ENCODE measurements at places on chromosomes 2 and 18.

DNA sequence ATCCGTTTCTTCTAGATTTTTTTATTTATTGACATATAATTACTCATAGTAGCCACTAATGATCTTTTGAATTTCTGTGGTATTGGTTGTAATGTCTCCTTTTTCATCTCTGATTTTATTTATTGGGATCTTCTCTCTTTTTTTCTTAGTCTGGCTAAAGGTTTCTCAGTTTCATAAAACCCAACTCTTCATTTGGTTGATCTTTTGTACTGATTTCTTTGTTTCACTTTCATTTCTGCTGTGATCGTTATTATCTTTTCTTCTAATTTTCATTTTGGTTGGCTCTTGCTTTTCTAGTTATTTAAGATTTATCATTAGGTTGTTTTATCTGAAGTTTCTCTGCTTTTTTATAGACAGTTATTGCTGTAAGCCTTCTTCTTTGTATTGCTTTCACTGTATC, 463.6 kb upstream of the CRIM1 start:
- no peak for DNase-seq

DNA sequence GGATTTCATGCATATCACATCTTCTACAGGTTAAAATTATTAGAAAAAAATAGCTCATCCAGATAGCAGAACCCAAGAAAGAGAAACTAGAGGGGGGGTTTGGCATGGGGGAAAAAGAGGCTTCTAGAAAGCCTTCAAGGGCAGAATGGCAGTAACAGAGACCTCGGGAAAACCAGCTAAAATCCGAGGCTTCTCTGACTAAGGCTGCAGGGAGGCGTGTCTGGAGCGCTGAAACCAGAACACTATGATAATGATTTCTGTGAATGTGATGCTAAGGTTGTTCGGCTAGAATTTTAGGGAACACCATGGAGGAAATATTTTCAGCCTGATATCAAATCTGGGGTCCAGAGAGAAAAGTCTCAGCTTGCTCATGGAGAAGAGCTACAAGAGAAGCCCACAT, 73.0 kb downstream of the ATP8B1 start:
- DNase-seq: no peak

DNA sequence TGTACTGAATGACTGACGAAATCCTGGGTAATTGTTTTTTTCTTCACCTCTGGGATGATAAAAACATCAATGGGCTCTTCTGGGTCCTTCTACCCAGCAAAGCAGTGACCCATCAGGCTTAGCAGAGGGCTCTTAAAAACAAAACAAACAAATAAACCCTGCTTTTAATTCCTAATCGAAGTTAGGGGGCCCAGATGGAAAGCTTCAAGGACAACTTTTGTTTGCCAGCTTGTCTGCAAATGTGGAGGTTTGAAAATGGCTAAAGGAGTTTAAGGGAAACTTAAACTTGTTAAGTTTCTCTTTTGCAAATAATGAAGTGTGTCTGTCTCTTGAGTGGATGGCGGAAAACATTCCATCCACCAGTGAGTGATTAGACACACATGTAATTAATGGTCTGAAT, 327.2 kb downstream of the SATB2 start:
- no peak for DNase-seq

DNA sequence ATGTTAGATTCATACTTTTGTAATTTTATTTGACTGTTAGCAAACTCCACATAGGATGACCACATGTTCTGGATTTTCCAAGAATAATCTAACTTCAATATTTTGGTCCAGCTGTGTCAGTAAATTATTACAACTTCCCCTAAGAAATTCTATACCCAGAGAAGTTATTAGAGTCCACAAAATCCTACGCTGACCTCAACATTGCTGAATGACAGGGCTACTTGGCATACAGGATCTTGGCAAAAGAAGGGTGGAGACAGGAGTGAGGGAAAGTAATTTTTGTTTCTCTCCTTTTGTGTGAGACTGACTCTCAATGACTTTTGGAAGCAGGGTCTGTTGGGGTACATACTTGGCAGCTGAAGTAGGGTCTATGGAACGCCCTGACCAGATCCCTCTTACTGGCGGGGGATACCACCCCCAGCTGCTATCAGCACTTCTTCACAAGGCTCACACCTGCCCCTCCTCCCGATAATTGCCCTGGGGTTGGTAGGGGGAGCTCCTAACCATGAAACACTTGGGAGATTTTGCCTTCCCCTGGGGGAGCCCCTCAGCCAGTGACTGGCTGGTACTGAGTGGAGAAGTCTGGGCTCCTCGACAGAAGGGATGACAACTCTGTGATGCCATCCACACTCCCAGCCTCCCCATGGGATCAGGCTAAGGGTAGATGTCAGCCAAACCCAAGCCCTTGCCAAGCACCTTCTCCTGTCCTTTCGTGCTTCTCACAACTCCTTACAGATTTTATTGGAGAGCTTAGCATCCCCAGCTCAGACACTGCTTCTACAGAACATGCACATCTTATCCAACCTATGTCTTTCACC, 110.6 kb upstream of the FHL2 start:
- no peak for DNase-seq

GRCh38 chr2:9238591-9239326, 32.1 kb downstream of the ASAP2 start:
- no peak for DNase-seq

DNA sequence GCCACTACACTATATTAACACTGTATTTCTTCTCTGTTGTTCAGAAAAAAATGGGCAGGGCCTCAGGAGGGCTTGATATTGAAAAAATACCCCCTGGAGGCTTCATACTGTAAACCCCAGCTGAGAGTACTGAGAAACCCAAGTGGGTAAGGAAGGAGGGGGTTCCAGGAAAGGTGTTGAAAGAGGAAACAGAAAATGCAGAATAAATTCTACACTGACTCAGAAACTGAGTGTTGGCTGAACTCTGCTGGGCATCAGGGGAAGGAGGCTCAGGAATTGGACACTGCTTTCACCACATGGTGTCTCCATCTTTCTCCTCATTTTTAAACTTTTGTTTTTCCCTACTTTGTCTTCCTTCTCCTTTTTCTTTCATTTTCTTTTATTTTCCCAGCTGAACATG, 253.7 kb downstream of the DYM start:
- no peak for DNase-seq

- no peak for DNase-seq
These were observed 2.2 kb downstream of the TGIF1 start for GRCh38 chr18:3451989-3452749.

DNA sequence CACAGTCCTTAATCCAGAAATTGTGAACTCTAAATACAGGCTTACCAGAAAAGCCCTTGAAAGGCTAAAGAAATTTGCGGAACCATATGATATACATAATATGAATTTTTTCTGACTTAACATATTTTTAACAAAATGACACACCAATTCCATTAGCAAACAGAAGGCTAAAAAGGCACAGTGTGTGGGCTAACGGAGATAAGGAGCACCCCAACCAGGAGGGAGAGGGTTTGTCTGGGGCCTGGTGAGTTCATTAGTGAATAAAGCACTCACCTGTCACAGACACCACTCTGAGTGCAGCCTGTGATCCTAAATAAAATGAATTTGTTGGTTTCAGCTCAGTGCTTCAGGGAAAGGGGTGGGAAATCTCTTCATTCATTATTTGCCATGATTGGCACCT, 2.7 kb upstream of the FECH start:
- DNase-seq: no peak

- no peak for DNase-seq
These were observed 16.3 kb upstream of the IL1RN start for GRCh38 chr2:113111121-113111520.

- no peak for DNase-seq
These were observed 108.6 kb downstream of the AGPS start for GRCh38 chr2:177501186-177501585.

GRCh38 chr2:46812361-46813019, 103.1 kb downstream of the MCFD2 start:
- DNase-seq: no peak

- no peak for DNase-seq
These were observed 18.5 kb upstream of the CCNT2 start for GRCh38 chr2:134900151-134900550.

- DNase-seq: peak; percentile 48
These were observed 219.2 kb downstream of the LRP1B start for GRCh38 chr2:141911485-141912066.

DNA sequence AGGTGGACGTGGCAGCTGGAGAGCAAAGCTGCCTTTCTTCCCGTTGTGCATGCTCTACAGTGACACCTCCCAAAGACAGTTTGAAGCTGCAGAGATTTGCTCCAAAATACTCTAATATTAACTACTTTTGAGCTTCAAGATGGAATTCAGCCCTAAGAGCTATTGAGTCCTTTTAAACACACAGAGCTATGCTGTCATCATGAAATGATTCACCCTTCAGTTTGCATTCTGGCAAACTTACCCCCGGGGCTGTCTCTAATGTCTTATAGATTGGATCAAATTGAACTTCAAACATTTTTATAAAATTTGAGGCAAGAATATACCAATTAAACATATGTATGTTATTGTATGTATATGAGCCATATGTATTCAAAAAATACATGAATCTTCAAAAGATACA, 110.7 kb upstream of the EFEMP1 start:
- no peak for DNase-seq

- no peak for DNase-seq
These were observed 827.6 kb downstream of the RNF144A start for GRCh38 chr2:7744827-7745226.

GRCh38 chr2:196113061-196113974, 44.7 kb upstream of the DNAH7 start:
- no peak for DNase-seq

GRCh38 chr2:176112375-176113302, 3.9 kb upstream of the HOXD10 start:
- no peak for DNase-seq

GRCh38 chr2:169997140-169997887, 170.1 kb downstream of the UBR3 start:
- DNase-seq: no peak

GRCh38 chr2:107712857-107713256, 113.8 kb upstream of the RGPD4 start:
- no peak for DNase-seq

DNA sequence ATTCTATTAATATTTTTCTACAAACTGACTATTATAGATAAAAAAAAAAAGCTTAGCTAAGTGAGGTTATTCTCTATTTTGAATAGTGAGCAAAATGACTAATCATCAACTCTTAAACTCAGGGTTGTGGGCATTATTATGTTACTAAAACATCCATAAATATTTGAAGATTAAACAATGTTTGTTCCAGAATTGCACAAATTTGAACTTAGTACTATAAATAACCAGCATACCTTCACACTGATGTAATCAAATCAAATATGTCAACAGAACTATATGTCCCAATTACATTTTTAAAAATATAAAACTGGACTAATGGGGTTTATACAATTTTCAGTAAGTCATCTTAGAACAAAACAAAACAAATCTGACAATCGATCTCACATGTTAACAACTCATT, 800.9 kb downstream of the LRP1B start:
- DNase-seq: no peak

GRCh38 chr18:13366541-13366940, 148.0 kb downstream of the LDLRAD4 start:
- no peak for DNase-seq

GRCh38 chr2:217242947-217243346, 383.1 kb upstream of the TNP1 start:
- DNase-seq: no peak

GRCh38 chr2:127400533-127400896, 12.7 kb upstream of the MAP3K2 start:
- no peak for DNase-seq

DNA sequence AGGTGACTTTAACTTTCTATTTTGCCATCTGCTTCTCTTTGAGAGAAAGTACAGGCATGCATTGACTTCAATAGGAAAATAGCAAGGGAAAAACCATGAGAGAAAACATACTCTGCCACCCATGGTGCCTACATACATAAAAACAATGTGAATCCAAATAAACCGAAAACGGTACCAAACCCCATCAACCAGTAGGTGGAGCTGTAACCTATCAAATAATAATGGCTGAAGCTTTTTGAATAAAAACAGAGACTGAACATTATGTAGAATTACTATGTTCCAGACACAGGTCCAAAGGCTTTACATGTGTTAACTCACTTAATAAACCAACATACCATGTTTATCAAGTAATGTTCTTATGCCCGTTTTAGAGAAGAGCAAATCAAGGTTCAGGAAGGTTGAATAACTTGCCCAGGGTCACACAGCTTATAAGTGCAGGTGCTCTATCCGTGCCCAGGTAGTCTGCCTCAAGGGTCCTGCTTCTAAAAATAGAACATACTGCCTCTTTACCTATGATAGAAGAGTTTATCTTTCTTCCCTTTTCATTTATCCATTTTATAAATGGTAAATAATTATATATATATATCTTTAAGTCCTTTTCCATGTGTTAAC, 293.9 kb upstream of the SYT4 start:
- DNase-seq: peak; percentile 28

GRCh38 chr2:85175369-85176299, 42.4 kb downstream of the TCF7L1 start:
- DNase-seq: no peak

DNA sequence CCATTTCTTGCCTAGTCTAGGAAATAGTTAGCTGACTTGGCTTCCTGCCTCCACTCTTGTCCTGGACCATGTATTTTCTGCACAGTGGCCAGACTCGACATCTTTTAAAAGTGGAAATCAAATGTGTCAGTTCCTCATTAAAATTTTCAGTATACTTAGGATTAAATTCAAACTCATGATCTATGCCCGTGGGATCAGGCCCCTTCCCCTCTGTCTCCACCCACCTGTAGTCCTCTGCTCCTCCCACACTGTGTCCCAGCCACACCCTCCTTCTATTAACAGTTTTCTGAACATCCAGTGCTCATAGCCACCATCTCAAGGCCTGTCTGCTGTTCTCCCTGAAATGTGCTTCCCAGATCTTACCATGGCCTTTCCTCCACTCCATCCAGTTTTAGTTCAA, 13.3 kb downstream of the ARHGAP25 start:
- DNase-seq: no peak

- no peak for DNase-seq
These were observed 97.7 kb upstream of the ACAA2 start for GRCh38 chr18:49910986-49911385.

GRCh38 chr2:207510148-207510547, 19.6 kb upstream of the CREB1 start:
- no peak for DNase-seq

GRCh38 chr2:79994965-79995364, 309.6 kb downstream of the LRRTM1 start:
- DNase-seq: no peak

GRCh38 chr2:138485019-138485418, 16.6 kb upstream of the SPOPL start:
- DNase-seq: no peak

DNA sequence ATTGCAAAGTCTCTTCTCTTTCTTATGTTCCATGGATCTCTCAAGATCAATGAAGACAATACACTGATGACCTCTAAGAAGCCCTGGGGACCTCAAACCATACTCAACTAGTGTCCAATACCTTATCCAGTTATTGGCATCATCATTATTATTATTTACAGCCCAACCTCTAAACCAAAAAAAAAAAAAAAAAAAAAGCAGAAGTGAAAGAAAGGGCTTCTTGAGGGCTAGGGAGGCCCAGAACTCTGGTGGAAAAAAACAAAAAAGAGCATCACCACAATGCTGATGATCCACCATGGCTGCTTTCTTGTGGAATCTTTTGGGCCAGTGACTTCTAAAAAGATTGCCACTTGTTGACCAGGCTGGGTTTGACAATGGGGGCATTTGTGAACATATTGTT, 324.9 kb downstream of the LPIN1 start:
- no peak for DNase-seq
